ENCODE measurements at places on chromosomes 1 and 21.

DNA sequence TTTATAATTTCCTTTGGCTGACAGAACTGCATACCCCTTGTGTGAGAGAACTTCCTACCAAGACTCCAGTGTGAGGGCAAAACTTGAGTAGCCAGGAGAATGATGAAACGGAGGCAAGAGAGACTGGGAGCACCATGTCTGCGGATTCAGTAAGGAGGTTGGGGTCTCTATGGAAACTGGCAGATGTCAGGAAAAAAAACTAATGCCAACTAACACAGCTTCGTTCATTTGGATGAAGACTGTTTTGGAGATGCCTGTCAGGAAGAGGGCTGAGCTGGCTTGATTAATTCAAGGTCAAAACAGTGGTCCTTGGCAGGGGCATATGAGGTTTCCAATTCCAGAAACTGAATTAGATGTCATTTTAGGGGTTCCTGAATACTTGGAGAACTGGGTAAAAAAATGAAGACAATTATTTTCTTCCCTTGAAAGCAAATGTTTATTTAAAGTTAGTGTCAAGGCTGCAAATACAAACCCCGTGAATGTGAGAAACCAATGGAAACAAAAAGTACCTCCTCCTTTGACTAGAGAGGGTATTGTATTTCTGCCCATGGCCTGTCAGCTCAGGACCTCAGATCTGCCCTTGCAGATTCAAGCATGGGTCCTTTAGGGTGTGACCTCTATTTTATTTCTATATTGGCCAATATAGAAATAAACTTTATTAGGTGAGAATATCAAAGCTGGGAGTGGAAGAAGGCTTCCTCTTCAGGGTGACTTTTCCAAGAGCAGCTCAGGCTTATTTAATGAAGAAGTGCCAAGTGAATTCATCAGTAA lies 110.5 kb downstream of the MAST2 start:
- no peak for DNase-seq

DNA sequence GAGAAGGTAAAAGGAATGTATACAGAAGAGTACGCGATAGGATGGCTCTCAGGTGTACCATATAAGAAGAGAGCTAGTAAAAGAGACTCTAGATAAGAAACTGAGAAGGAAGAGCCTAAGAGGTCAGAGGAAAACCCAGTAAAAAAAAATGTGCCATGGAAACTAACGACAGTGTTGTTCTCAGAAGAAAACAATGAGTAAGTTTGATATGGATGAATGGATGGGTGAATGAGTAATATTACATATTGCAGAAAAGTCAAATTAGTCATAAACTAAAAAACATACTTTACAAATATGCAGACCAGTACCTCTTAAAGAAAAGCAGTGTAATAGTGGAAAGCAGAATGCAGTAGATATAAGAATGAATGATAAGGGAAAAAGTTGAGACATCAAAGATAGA lies 316.2 kb downstream of the HMCN1 start:
- no peak for DNase-seq

DNA sequence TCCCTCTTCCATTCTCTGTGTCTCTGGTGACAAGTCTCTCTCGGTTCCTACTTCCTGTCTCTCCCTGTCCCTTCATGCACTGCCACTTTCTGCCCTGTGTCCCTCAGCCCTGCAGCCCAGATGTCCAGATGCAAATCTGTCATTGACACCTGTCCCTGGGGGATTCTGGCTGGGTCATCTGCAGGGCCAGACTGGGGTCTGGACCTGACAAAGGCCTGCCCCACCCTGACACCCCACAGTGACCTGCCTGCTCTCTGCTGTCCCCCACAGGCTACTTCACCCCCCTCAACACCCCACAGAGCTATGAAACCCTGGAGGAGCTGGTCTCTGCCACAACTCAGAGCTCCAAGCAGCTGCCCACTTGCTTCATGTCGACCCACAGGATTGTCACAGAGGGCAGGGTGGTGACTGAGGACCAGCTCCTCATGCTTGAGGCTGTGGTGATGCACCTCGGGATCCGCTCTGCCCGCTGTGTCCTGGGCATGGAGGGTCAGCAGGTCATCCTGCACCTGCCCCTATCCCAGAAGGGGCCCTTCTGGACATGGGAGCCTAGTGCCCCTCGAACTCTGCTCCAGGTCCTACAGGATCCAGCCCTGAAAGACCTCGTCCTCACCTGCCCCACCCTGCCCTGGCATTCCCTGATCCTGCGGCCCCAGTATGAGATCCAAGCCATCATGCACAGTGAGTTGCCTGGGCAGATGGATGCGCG lies 7.2 kb downstream of the THEMIS2 start:
- no peak for DNase-seq

- DNase-seq = no peak
Measured at GRCh38 chr1:243926803-243927245, 76.8 kb upstream of the AKT3 start.
